CD4-positive, alpha-beta T cell treated with Interferon gamma for 1 hour (primary cell): ENCODE measurements at places on chromosomes 2 and 18.

DNA sequence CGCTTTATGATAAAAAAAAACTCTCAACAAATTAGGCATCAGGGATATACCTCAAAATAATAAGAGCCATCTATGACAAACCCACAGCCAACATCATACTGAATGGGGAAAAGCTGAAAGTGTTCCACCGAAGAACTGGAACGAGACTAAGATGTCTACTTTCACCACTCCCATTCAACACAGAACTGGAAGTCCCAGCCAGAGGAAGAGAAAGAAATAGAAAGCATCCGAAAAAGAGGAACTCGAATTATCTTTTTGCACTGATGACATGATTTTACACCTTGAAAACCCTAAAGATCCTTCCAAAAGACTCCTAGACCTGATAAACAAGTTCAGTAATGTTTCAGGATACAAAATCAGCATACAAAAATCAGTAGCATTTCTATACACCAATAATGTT, 121.6 kb downstream of the ZRANB3 start:
- DNase-seq: no peak

DNA sequence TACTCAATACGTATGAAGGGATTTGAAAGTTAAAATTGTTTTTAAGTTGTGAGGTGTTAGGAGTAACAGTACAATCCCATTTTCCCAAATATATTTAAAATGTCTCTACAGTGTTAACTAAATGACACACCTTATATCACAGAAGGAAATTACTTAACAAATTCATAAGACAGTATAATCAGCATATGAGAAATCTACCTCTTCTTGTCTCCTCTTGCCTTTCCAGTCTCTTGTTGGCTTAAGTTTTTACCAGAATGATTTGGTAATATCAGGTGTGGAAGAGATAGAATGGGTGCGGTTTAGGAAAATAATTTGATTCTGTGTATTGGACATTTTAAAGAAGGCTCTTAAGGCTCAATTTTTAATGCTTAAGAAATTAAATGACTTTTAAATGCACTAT, 9.5 kb upstream of the INPP1 start:
- no peak for DNase-seq

- DNase-seq: no peak
Observed at GRCh38 chr18:69936191-69936558, 11.5 kb downstream of the CD226 start.

DNA sequence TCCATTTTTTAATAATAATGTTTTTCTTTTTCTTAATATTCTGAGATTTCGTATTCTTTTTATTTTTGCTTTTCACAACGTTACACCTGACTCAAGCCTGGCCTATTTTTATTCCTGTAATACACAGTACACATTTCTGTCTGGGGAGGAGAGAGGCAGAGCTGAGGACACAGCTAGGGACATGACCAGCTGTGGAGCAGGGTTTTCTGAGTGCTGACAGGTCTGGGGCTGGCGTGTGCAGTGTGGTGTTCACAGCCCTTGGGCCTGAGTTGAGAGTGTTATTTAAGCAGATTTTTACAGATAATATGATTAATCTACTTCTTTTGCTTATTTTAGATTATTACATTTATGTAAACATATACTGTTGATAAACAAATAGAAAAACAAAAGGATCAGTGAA, 55.9 kb downstream of the ZAP70 start:
- DNase-seq: no peak

GRCh38 chr2:81974216-81974615, 1669.7 kb upstream of the LRRTM1 start:
- DNase-seq: no peak

DNA sequence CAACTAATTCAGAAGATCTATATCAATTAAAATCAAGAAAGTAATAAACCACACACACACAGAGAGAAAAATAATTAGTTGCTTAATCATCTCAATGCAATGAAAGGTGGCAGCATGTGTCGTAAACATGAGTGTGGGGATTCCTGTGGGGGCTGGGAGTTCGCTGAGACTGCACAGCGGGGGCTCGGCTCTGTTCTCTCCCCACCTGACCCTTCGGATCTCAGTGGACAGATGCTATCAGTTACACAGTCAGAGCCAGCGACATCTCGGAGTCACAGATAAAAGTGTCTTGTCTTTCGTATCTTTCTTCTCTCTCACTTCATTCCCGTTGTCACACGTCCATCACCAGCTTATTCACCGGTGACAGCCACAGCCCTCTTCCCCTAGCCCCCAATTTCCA, 37.1 kb downstream of the COLEC12 start:
- DNase-seq: no peak

DNA sequence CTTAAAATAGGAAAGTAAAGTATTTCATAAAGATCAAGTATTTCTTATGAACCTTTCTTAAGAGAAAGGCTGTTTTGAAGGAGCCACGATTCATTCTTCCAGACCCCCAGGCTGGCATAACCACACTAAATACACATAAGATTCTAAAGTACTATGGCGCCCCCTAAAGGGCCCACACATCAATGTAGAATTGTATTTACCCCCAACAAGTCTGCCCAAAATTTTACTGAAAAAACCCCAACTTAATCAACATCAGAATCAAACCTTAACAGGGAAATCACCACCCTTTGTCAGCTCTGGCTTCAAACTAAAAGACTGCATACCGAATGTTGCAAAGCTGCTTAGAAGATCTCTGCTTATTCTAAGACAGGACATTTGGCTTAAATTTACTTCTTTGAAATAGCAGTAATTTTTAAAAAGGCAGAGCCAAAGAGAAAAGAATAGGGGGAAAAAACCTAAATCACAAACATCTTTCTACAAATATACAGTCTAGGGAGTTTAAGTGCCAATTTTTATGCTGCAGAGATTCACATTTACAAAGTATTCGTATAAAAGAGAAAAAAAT, 20.4 kb upstream of the BCL2 start:
- peak; percentile 19 for DNase-seq

GRCh38 chr2:138223319-138223718, 259.0 kb downstream of the HNMT start:
- no peak for DNase-seq
